ENCODE measurements at places on chromosomes 1 and 21.

GRCh38 chr1:204409836-204410687, 1.6 kb downstream of the PPP1R15B start:
- no peak for DNase-seq

GRCh38 chr1:202812176-202813026, 1.6 kb downstream of the PCAT6 start:
- no peak for DNase-seq

- DNase-seq: no peak
Measured at GRCh38 chr1:21882721-21883415, 54.2 kb downstream of the HSPG2 start.

DNA sequence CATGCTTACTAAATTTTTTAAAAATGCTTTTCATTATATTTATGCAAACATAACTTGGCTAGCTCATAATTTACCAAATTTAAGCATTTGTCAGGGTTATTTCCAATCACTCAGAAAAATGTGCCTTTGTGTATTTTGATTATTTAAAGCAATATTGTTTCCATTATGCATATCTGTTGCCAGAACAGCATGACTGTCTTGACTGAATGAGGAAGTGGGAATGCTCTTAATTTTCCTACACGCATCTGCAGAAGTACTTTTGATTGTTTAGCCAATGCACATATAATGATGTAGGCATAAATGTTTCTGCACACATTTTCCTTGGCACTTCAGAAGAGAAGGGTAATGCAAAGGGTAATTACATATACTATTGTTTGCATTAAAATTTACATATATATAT, 92.5 kb upstream of the ADGRL2 start:
- no peak for DNase-seq

DNA sequence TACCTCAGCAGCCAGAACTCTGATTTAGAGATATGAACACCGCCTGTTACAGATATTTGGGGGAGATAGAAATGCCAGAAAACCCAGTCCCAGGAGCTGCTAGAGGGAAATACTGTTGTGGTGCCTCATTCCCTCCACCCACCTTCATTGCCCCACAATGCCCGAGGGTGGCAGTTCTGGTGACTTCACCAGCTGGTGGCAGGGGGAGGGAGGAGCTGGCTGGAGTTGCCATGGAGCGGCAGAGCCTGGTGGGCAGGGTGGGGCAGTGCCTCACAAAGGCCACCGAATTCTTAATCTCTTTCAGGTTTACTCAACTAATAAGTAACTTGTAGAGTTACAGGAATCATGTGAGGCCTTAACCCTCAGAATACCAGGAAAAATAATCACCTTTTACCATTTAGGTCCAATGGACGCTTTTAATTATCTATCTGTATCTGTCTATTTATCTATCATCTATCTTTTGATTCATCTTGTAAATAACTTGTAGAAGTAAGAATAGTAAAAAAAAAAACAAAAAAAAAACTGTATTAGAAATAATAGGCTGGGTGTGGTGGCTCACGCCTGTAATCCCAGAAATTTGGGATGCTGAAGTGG, 11.7 kb upstream of the S100A11 start:
- no peak for DNase-seq

- DNase-seq: no peak
Measured at GRCh38 chr1:205772607-205773032, 2.7 kb downstream of the RAB29 start.

DNA sequence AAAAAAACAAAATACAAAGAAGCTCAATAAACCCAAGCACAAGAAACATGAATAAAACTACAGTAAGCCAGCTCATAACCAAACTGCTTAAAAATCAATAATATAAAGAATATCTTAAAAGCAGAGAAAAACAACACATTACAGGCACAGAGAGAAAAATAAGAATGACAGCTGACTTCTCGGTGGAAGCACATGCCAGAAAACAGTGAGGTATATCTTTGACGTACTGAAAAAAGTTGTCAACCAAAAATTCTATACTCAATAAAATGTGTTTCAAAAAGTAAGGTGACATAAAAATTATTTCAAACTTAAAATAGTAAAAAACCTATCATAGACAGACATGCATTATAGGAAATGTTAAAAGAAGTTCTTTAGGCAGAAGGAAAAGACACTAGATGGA, 33.3 kb downstream of the ZZZ3 start:
- DNase-seq: no peak

DNA sequence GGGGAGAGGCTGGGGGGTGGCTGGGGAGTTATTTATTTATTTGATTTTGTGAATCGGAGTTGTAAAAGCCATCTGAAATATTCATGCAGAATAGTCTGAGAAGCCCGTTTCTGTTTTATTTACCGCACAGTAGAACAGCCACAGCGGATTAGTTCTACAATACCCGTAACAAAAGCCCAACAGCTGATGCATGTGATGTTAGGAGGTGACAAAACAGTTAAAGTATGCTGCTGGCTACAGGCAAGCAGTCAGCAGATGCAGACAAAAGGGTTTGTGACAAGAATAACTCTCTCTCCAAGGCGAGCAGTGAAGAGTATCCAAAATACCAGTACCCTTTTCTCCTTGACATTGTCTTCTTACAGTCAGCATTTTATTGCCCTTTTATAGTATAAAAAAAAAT, 42.0 kb downstream of the PROX1 start:
- no peak for DNase-seq

GRCh38 chr1:241834733-241835377, 13.1 kb upstream of the EXO1 start:
- DNase-seq: peak; percentile 1

DNA sequence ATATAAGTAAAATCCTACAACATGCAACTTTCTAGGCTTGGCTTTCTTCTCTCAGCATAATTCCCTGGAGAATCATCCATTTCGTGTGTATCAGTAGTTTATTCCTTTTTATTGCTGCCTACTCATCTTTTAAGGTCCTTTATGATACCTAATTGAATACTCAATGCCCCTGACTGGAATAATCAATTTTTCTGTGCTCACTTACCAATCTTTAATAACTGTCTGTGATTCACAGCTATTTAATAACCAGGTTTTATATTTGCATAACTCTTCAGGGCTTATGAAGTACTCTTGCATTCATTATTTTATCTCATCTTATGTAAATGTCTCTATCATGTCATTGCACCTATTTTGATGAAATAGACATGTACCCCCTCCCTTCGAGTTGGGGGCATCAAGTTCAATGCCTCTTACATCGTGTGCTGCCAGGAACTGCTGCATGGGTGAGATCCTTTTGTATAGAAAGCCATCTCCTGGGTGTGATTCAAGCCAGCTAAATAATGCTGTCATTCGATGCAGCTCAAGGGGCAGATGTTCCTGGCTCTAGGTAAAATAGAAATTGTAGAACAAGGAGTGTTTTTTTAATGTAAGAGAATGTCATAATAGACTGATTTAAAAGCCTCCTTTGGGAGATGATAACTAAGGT, 222.7 kb downstream of the SLC35F3 start:
- no peak for DNase-seq

GRCh38 chr1:169024800-169025271, 81.7 kb upstream of the ATP1B1 start:
- no peak for DNase-seq

DNA sequence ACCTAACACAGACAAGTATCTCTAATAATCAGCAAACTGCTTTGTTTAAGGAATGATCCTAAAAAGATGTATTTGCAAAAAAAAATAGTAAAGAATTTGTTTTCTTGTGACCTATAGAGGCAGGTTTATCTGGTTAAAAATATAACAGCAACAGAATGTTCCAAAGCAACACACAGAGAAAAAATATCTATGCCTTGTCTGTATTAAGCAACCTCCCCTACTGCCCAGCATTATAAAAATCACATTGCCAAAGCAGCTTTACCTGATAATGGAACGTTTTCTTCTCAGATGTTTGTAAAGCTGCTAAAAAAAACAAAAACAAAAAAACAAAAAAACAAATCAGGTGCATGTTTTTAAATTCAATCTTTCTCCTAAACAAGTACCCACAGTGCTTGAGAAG, 24.7 kb downstream of the PALMD start:
- no peak for DNase-seq

DNA sequence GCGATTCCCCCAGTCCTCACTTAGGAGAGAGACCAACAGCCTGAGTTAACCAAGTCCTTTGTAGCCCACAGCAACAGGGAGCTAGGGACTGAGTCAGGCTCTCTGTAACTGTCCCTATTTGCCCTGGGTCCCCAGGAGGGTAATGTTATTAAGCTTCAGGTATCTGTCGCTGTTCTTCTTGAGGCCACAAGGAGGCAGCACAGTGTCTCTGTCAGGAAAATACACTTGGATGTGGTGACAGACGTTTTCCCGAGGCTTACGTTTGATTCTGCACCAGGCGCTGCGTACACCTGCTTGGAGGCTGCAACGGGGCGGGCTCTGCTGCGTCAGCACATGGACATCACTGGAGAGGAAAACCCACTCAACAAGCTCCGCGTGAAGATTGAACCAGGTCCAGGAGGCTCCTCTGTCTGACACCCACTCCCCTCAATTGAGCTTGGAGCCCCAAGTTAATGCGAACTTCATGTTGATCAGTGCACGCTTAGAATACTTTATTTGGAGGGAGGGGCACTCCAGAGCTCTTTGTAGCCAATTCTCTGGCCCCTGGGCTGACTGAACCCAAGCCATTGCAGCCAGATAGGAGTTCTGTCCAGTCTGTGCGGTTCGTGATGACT, 10.7 kb upstream of the ELF3 start:
- peak; percentile 32 for DNase-seq
